ENCODE measurements at places on chromosomes 7 and 10. TPM values are rescaled to one million over a fixed set of nuclear protein-coding genes. Genes with fewer than 3 reads are reported as not detected.

CCDC186 gene
- polyA plus RNA-seq = 2.1 TPM

LRIT1 gene
- polyA plus RNA-seq = not detected

MSMB gene
- not detected for polyA plus RNA-seq

FANK1 gene
- polyA plus RNA-seq = 3.3 TPM

PON3 gene
- polyA plus RNA-seq = 1.6 TPM

NPSR1 gene
- polyA plus RNA-seq = not detected

CPED1 gene
- polyA plus RNA-seq = 0.57 TPM

DNA sequence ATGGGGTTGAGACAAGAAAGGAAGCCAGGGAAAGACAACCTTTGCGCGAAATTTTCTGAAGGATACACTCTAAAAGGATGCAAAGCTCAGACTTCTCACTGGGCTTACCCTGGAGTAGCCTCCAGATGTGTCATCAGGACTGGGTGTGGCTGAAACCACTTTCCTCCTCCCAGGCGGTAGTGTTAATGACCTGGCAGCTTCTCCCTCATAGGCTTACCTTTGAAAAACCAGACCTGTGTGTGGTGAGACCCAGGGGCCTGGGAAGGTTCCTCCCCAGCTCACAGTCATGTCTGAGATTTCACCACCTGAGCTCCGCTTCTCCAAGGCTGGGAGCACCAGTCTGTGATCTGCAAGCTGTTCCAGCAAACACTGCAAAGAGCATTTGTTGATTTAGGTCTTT is 93.7 kb downstream of the EPC1 start:
- peak; percentile 69 for DNase-seq

GRCh38 chr7:158473221-158473620 is 114.4 kb downstream of the PTPRN2 start:
- no peak for DNase-seq

GRCh38 chr10:132057191-132057681 is 8.5 kb upstream of the JAKMIP3 start:
- DNase-seq = no peak

GRCh38 chr7:132537456-132538145 is 38.7 kb downstream of the PLXNA4 start:
- no peak for DNase-seq

DNA sequence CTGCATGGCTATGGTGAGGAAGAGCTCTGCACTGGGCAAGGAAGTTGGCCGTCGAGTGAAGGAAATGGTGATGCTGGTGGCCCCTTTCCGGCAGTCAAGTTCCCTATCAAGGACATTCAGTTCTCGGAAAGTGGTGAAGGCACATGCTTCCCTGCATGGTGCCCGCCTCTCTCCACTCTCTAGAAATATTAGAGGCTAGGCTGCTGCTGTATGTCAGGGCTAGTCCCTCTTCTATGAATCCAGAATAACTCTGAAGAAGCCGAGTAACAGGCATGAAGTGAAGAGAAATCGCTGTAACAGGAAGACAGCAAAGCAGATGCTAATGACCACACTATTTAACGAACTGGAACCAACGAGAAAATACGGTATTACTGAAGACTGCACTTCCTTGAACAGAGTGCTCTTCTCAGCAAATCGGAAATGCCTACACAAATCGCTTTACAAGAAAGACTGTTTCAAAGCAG is 5.4 kb downstream of the IDI1 start:
- no peak for DNase-seq

DNA sequence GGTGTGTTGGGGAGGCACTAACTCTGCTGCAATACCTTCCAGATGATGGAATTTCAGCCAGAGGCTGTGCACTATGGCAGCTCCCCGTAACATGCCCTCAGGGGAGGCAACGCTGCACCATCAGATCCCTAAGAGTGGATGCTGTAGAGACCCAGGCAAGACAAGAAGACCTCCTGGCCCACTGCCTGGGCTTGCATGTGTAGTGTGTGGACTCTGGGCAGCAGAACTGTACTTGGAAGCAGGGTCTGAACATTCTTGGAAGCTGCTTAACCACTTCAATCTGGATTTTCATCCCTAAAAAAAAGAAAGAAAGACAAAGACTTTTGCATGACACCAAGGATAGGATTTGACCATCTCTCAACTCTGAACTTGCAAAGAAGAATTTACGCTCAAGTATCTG is 297.5 kb upstream of the NRP1 start:
- DNase-seq = no peak

DNA sequence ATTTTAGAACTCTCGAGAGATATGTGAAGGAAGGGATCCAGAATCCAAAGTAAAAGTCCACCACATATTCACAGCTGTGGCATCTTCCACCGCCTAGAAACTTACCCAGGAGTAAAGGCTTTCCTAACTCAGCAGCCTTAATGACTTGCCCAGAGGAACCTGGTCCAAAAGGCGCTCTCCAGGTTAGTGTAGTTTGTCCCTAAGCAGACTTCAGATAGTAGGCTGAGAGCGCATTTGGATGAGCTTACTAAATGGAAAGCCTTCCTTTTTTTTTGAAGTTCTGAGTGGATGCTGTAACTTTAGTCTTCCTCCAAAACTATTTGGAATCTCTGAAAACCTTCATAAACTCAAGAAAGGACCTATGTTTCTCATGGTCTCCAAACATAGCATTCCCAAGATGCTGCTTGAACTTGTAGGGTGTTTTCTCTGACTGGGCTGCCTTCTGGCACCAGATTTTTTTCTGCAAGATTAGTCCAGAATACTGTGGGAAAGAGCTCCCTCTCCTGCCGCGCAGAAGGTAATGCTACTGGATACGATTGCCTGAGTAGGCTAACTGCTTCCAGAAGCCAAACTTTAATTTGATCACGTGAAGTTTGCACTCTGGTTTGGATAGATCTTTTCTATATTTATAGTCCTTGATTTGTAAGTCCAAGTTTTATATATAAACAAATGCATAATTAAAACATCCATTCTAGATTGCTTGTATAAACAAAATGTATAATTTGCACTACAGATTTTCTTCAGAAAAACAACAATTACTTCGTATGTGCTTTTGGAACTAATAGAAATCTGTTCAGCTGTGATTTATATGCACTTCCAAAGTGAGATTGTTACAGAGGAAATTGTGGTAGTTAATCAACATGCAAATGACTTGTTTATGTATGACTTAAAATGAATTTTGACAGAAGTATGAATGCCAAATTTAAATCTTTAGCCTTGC is 19.6 kb upstream of the GPR37 start:
- DNase-seq = no peak

DNA sequence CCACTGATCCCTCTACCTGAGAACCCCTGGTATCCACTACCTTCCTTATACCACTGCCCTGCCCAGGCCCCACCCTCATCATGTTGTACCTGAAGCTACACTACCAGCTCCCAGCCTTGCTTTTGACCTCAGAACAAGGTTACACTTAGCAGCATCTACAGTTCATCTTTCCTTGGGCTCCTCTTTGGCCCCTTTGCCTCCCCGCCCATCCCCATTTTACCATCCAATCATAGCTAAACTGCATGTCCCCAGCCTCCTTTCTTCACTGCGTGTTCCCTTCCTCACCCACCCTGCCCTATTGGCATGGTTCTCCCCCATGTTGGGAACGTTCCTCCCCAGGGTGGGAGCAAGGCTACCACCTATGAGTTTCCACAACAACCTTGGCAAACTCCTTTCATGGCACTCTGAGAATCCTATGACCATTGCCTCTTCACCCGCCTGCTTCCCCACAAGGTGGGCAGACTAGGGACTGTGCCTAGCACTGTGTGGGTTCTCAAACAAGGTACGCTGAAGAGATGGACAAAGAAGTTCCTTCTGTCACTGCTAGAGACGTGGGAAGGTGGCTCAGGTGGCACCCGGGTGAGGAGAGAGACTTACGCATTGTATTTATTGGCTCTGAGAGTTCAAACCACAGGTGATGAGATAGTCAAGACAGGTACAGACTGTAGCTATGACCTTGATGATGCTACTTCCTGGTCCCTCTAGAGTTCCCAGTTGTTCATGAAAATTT is 66.9 kb upstream of the ADAM12 start:
- no peak for DNase-seq

- no peak for DNase-seq
These were observed 42.5 kb upstream of the ADARB2 start for GRCh38 chr10:1779796-1780195.

- no peak for DNase-seq
These were observed 133.2 kb downstream of the CUX1 start for GRCh38 chr7:101950450-101951119.

DNA sequence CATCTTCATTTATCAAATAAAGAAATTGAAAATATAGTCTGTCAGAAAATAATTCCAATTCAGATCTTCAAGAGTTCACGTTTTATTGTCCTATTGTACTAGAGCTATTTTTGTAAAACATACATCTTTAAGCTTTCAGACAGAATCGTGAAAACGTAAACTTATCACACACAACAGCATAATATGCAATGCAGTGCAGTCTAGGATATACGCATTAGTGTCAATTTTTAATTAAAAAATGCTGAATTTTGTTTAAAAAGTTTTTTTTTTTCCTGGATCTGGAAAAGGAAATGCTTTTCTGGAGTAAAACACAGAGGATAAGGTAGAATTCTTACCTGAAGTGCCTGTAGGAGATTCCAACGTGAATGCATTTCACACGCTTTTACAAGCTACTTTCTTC is 458.2 kb upstream of the KLF6 start:
- no peak for DNase-seq

- peak; percentile 68 for DNase-seq
These were observed 88.1 kb upstream of the CUX1 start for GRCh38 chr7:101729241-101729883.

GRCh38 chr7:25839084-25839769 is 312.8 kb upstream of the NFE2L3 start:
- no peak for DNase-seq

- DNase-seq = no peak
These were observed 221.9 kb upstream of the SEMA3C start for GRCh38 chr7:81140775-81141174.

DNA sequence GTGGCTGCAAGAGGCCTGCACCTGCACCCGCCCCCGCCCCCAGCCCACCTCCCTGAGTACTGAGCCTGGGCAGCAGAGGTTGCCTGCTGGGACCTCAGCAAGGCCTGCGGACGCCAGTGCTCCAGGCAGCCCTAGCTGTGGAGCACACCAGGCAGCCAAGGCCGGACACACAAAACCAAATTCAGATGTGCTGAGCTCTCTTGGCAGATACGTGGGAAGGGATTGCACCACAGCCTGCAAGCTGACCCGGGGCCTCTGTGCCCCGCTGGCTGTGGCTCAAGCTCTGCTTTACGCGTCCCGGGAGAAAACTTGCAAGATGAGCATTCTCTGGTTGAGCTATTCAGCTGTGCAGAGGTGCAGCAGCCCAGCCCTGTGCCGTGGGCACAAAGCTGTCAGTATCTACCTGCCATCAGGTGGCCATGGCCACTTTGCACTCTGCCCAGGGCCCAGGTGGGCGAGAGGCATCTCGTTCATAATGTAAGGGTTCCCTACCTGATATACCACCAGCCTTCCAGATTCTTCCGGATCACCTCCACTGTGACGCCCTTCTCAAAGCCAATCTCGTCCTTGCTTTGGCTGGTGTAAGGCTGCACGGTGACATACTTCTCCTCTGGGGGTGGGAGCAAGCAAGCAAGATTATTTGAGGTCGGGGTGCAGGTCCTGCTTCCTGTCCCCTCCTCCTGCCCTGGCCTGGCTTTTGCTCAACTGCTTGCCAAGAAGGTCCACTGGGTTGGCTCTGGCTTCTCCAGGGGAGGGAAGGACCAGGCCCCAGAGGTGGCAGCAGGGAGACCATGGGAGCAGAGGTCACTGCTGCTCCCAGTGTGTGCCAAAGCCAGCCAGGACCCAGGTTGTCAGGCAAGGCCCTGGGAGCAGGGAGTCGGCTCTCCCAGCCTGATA is 123.4 kb downstream of the NEURL1 start:
- no peak for DNase-seq

DNA sequence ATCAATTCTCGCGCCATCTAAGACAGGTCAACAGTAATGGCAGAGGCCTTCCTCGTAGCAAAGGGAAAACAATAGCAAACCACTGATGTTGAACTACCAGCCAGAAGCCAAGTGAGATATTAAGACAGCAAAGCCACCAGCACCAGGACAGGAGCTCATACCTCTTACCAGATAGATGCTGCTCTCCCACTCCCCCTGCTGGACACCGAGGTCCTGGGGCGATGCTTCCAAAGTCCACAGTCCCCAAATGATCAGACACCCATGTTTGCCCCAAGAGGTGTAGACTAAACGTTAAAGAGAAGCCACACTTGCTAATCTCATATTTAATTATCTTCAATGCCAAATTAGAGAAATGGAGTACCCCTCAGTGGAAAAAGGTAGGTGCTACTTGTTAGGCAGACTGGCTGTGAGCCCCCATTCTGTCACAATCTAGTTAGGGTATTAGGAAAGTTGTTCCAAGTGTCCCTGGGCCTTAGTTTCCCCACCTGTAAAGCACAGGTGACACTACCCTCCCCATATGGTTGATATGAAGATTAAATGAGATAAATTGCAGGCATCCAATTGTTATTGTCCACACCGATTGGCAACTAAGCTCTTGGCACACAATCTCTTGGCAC is 39.9 kb downstream of the TOMM7 start:
- peak; percentile 28 for DNase-seq

DNA sequence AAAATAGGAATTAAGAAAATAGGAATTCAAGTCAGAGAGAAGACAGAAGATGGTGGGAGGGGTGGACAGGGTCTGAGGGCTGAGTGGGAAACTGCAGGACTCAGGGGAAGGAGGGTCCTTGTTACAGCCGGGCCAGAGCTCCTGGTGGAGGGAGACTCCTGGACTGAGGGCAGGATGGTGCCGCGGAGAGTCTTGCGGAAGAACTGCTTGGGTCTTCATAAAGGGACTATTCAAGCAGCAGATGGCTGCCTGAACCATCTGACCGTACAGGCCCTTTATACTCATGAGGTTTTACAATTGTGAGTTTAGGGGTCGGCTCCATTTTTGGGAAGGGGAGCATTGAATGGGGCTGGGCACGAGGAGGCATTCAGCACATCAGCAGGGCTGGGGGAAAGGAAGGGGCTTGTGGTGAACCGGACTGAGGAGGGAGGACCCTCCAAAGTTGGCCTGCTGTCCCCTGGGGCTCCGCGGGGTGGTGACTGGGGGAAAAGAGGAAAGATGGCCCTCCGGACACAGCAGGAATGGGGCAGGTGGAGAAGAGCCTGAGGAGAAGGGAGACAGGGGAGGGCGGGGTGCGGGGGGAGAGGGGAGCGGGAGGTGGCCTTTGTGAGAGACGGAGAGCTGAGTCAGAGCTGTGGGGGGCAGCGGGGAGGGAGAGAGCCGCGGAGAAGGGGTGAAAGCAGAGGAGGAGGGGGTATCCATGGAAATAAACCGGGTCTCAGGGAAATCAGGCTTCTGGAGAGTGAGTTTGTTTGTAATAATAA is 1.5 kb downstream of the FAM131B start:
- DNase-seq = no peak
